OCI-LY7 (cell line): ENCODE measurements at places on chromosomes 3 and 15.

- no peak for DNase-seq
These were observed 107.2 kb downstream of the GTPBP8 start for GRCh38 chr3:113097960-113098447.

- no peak for DNase-seq
These were observed 106.4 kb downstream of the TP63 start for GRCh38 chr3:189737619-189738018.

DNA sequence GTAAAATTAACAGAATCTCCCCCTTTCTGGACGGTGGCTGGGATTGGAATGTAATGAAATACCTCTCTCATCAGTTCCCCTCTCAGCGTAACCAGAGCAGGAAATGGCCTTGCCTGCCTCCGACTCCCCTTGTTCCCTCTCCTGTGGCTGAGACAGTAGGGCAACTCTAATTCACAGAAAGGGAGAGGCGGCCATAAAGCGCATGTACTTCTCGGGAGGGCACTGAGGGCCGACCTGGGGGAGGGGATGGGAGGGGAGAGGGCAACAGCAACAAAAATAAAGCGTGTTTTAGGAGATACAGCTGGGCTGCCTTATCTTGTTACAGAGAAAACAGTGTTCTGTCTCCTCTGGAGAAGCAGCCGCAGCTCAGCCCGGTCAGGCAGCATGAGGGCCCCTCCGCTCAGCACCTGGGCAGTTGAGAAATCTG lies 783.3 kb upstream of the ARRDC4 start:
- no peak for DNase-seq

GRCh38 chr3:9903238-9903624 lies 583 bp downstream of the IL17RE start:
- DNase-seq, result no peak

DNA sequence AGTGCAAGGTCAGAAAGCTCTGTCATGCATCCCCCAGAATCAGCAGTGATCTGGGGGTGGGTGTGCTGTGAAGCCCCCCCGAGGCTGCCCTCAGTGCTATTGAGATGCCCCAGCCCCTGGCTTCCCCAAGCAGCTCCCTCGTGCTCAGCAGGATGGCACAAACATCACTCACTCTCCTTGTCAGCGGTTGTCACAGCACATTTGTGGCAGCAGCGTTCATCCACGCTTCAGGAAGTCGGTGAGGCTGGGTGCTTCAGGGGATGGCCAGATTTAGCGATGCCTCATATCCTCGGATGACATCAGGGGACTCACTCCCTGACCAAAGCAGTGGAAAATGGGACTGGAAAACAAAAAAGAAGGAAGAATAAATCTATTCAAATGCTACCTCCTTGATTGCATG lies 54.4 kb upstream of the SLC6A11 start:
- DNase-seq, result no peak

GRCh38 chr3:98022978-98023820 lies 11.9 kb downstream of the GABRR3 start:
- peak; percentile 70 for DNase-seq

GRCh38 chr3:120559242-120560061 lies 36.7 kb upstream of the NDUFB4 start:
- no peak for DNase-seq

GRCh38 chr3:129318921-129319320 lies 40.3 kb downstream of the HMCES start:
- no peak for DNase-seq

GRCh38 chr3:153768561-153769469 lies 352.4 kb upstream of the ARHGEF26 start:
- peak; percentile 84 for DNase-seq

DNA sequence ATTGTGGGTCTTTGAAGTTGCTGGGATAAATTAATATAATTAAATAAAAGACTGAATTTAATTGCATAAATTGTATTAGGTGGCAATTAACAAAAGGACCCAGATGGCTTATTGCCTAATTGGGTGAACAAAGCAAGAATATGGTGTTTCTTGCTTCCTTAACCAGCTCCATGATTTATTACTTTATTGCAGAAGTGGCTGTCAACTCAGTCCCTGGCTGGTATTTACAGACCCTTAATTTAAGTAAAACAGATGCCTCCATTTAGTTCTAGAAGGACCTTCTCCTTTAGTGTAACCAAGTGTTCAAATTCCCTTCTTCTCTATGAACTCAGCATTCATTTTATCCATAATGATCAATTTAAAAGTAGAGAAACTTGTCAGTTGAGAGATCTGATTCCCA lies 35.1 kb downstream of the DPH3 start:
- DNase-seq, result no peak

DNA sequence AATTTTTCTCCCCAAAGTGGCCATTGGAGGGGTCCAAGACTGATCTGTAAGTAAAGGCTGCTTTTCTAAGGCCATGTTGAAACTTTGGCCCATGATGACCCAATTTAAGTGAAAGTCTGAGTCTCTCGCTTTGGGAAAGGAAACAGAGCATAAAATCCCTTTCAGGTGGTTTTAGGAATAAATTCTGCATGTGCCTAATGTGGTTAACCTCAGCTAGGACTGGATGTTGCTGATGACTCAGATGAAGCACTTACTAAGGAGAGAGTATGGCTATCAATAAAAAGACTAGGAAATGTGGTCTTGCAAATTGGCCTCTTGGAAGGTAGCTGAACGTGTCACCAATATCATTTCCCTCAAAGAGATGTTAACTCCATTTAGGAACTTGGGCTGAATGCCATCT lies 458.5 kb downstream of the AGBL1 start:
- DNase-seq, result no peak

- DNase-seq, result no peak
These were observed 568.2 kb downstream of the TUSC7 start for GRCh38 chr3:117277816-117278215.

GRCh38 chr3:9173445-9173844 lies 76.0 kb downstream of the SRGAP3 start:
- no peak for DNase-seq

DNA sequence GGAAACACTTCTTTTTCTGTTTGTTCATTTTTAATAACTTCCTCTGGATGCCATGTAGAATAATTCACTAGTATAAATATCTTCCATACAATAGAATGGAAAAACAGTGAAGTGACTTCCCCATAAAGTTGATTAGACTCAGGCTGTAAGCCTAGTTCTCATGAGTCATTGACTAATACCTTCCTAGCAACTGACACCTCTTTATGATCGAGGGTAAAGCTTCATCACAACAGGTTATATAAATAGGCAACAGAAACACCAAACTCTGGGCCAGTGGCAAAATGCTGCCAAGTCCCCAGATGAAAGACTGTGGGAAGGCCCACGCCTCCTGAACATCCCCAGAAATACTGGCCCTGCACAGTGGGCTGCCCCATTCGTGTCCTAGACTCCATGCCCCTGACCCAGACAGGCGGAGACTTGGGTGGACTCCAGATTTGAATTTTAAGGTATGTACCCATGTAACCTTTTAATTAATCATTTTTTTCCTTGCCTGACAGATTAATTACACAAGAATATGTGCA lies 71.3 kb upstream of the TBC1D23 start:
- DNase-seq, result no peak

- no peak for DNase-seq
These were observed 268.4 kb upstream of the FRG2C start for GRCh38 chr3:75395580-75396315.

DNA sequence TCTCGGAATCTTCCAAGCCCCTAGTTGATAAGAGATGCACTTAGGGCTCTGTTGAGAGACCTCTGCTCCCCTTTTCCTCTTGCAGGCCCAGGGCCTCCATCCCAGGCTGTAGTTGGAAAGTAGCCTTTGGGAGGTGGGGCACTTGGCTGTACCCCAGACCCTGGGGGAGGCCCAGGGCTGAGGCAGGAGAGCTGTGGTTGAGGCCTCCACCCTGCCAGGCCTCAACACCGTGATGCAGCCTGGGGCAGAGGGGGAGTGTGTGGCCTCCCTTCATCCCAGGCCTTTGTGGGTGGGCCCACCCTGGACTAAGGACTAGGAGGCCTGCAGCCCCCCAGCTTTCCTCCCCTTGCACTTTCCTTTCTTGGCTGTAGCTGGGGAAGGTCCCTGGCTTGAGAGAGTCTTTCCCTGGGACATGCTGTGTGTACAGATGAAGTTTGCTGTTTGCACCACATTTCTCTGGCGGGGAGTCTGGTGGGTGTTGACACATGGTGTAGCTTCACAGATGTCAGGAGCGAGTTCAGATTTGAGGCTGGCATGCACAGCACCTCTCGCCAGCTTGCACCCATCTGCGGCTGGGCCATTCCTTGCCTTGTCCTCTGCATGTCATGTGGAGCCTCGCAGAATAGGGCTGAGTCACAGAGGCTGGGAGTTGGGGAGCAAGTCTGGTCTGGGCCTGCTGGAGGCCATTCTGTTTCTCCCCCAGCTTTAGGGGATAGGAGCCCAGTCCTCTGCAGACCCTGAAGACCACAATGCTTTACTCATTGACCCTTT lies 13.7 kb downstream of the PLEKHO2 start:
- no peak for DNase-seq

DNA sequence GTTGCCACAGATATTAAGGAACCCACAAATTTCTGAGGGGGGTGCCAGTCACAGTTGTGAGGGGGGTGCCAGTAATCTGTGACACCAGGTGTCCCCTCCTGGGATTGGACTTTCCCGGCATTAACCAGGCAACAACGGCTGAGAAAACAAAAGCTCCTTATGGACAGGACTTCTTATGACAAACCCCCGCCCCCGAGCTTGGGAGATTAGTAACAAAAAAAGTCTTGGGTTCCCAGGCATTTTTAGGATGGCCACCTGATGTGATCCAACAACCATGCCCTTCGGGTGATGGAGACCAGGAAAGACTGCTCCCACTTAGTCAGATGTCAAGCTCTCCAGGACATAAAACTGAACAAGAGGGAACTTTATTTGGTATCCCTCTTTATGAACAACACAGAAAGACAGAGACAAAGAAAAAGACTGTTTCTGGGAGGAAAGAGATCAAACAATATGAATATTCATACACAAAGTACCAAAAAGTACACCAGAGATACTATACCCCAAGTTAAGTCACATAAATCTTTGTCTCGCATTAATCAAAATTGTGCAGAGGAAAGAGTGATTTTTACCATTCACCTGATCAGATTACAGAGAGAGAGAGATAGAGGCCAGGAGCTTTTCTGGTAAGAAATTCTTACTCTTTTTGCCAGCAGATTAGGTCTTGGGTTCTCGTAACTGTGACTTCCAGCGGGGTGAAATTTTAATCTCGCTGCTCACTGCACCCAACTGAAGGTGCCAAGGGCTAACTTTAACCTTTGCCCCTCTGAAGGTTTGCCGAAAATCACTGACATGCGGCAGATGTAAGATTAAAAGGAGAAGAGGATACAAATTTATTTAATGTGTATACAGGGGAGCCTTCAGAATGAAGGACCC lies 61.6 kb downstream of the OSTN start:
- no peak for DNase-seq

DNA sequence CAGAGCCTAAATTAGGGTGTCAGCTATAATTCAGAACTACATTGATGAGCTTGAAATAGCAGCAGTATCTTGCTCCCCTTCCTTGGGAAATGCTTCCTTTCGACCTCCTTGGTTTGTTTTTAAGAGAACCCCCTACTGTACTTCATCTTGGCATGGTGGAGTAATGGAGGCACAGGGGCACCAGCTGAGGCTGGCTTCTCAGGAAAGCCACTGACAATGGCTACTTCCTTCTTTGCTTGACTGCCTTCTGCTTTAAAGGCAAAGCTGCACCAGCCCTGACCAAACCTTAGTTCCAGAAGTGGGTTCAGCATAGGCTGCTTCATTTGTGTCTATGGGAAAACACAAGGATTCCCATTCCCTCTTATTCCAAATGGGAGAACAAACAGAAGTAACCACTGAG lies 1.5 kb upstream of the FBXL22 start:
- DNase-seq, result peak; percentile 19

GRCh38 chr15:57259568-57260040 lies 116.7 kb upstream of the CGNL1 start:
- DNase-seq, result peak; percentile 13

DNA sequence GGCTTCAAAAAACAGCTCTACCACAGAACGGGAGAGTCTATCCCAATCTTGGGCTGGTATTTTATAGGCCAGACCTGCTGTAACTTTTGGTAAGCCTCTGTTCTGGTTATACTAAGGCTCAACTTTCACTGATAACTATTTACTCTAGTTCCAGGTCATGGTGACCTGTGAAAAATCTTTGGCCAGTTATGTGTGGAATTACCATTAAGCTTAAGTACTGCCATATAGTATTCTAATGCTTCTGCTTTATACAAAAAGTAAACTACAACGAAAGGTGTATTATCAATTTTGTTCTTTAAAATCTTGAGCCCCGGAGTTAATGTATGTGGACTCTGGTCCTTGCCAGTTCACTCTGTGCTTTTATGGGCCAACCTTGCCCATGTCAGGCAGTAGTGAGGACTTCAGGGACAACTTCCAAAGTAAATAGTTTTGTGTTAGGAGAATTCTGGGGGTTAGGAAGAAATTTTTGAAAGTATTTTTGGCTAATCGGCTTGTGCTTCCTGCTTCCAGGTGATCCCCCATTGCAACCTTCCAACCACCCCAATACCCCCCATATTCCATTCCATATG lies 6.4 kb downstream of the SIAH2 start:
- no peak for DNase-seq

- no peak for DNase-seq
These were observed 152.7 kb downstream of the NFKBIZ start for GRCh38 chr3:102002056-102002455.

GRCh38 chr15:70185251-70185711 lies 87.6 kb upstream of the TLE3 start:
- DNase-seq, result no peak

DNA sequence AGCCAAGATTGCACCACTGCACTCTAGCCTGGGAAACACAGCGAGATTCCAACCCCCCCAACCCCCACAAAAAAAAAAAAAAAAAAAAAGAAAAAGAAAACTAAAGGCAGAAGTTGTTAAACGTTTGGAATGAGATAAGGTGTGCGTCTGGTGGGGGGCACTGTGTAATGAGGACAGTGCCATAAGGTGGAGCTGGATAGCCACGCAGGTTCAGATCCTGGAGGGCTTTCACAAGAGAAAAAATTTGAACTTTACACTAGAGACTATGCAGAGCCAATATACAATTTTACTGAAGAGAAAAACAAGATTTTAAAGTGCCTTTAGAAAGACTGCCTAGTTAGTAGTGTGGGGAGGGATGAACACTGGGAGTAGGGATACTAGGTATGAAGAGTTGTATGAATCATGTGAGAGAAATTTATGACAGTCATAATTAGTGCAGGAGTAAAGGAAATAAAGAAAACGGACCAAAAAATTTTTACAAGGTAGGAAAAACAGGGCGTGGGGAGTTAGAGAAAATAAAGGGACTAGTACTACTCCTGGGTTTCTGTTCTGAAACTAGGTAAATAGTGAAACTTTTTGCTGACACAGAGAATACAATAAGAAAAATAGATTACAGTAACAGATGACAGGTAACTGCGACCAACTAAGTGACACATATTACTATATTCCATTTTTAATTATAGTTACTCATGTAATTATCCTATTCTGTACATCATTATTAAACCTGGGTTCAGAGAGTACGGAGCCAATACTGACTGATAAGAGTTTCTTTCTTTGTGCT lies 108.1 kb downstream of the PEAK1 start:
- DNase-seq, result no peak

DNA sequence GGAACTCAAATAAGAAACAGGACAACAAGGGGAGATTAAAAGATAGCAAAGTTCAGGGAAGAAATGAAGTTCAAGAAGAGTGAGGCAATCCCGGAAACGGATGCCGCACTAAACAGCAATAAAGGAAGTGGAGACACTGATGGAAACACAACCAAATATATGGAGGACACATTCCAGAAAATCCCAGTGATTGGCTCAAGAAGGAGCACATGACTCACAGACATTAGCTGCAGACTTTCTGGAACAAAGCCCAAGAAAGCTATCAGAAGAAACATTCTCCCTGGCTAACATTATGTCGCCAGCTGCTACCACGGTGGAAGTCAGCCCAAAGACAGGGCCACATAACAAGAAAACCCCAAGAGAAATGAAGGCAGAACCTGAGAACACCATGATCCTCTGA lies 18.1 kb upstream of the VGLL4 start:
- no peak for DNase-seq
